ENCODE measurements at places on chromosomes 6 and 20.

GRCh38 chr6:148984531-148985056 is 237.8 kb downstream of the UST start:
- DNase-seq: no peak

- no peak for DNase-seq
Observed at GRCh38 chr20:43534791-43535350, 24.0 kb upstream of the SGK2 start.

DNA sequence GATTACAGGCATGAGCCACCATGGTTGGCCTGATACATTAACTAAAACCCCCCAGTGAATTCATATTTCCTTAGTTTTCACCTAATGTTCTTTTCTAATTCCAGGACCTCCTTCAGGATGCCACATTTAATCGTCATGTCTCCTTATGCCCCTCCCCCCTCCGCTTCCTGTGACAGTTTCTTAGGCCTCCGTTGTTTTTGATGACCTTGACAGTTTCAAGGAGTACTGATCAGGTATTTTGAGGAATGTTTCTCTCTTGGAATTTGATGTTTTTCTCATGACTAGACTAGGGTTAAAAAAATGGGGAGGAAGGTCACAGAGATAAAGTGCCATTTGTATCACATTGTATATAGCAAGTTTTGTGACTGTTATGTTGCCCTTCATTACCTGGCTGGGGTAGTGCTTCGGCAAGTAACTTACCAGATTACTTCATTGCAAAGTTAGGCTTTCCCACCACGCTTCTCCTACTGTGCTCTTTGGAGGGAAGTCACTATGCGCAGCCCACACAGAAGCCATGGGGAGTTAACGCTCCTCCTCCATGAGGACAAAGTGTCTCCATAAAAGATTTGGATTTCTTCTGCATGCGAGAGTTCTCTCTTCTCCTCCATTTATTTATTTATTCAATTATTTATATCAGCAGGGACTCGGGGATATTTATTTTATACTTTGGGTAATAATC is 99.5 kb downstream of the NCR2 start:
- DNase-seq: no peak

GRCh38 chr6:83071023-83071422 is 3.6 kb downstream of the DOP1A start:
- DNase-seq: no peak

DNA sequence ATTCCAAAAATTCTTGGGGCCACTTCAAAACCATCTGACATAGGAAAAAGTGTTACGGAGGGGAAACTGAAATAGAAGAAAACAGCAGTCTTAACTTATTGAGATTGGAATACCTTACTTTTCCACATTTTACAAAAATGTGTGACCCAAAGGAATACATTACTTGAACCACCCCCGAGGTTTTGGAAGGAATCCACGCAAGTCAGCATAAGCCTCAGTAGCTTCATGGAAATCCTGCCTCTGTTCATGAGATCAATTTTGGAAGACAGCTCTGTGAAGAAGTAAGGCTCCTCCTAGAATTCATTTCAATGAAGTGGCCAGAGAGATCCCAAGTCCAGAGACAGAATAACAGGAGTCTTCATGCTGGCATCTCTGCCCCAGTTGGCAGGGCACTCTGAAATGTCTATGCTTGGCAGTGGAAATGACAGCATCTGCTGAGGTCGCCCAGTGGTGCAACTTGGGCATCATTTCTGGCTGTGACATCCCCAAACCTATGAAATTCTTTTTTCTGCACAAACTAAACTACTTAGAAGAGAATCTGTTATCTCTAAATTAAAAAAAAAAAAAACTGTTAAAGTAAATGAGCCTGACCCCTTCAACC is 132.5 kb downstream of the EPM2A start:
- DNase-seq: no peak

- DNase-seq: no peak
Observed at GRCh38 chr20:58616411-58616810, 34.7 kb upstream of the STX16 start.

DNA sequence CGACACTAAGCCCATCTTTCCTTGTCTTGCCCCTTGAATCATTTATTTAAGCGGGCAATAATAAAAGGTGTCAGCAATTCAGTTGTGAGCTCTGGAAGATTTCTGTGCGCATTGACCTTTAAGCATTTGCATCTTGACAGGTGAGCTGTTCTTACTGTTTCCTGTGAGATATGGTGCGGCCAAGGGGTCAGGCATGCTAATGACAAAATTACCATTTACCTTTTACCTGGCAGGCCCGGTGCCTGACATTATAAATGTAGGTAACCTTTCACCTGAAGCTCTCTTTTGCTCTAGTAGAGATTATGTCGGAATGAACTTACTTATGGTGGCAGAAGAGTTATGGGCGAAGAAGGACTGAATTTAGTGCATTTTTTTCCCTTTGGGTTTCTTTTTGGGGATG is 89.3 kb upstream of the EEF1E1 start:
- DNase-seq: no peak

- DNase-seq: no peak
Observed at GRCh38 chr6:89843070-89843469, 13.4 kb downstream of the CASP8AP2 start.

GRCh38 chr6:168877821-168878282 is 375.8 kb downstream of the THBS2 start:
- DNase-seq: no peak

GRCh38 chr6:3259491-3259958 is 778 bp downstream of the PSMG4 start:
- DNase-seq: no peak

GRCh38 chr20:41426976-41427375 is 60.4 kb upstream of the EMILIN3 start:
- DNase-seq: no peak
